ENCODE measurements at places on chromosomes 5 and 9.

GRCh38 chr5:16550316-16550952 is 66.4 kb downstream of the RETREG1 start:
- no peak for DNase-seq

DNA sequence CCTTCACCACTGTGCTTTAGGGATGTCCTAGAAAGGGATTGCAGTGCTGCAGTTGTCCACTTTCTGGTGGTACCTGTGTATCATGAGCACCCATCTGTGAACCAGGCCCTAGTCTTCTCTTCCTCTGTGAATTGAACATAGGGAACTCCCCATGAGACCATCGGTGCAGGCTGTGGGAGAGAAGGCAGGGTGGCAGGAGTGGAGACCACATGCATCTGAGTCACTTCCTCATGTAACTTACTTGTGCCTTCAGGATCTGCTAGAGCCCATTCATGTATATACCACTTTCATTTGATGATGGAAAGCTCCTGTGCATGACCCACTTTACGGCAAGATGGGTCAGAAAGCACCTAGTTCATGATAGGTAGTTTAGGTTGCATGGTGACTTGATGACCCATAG is 478.1 kb upstream of the CDH9 start:
- DNase-seq: no peak

DNA sequence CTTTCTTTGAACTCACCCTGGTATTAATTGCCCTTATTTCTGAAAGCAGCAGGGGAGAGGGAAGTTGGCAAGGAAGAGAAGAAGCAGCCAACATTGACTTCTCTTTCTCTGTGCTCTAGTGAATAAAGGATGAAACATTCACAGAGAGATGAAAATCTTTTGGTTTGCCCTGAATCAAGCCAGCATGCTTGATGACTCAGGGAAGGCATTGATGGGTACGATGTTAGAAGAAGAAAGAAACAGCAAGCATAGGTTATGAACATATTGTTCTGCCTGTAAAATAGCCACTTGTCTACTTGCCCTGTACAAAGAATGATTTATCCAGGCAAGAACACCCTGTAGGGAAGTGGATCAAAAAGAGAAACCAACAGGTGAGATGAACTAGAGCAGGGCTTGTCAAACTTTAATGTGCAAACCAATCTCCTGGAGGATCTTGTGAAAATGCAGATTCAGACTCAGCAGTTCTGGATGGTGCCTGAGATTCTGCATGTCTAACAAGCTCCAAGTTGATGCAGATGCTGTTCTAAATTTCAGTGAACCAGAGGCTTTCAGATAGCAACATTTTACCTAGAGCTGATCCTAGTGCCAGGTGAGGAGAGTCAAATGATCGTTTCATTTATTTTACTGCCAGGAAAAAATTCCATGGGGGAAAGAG is 586.6 kb upstream of the TLE4 start:
- DNase-seq: no peak

DNA sequence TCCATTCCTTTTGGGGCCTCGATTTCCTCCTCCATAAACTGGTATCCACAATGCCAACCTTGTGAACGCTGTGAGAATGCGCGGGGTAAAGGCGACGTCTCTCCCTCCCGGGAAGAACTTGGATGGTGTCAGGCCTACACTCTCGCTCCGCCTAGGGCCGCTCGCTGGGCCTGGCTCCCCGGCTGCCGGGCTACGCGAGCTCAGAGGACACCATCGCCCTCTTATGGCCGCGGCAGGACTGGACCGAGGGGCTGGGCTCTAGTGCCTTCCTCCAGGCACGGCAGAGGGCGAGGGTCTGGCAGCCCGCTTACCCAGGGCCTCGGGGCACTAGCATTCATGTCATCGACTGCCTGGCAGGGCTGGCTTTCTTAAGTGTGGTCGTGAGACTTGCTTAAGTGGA is 1.3 kb upstream of the EXOSC2 start:
- no peak for DNase-seq

- no peak for DNase-seq
These were observed 8.6 kb upstream of the MUSK start for GRCh38 chr9:110659891-110660541.

DNA sequence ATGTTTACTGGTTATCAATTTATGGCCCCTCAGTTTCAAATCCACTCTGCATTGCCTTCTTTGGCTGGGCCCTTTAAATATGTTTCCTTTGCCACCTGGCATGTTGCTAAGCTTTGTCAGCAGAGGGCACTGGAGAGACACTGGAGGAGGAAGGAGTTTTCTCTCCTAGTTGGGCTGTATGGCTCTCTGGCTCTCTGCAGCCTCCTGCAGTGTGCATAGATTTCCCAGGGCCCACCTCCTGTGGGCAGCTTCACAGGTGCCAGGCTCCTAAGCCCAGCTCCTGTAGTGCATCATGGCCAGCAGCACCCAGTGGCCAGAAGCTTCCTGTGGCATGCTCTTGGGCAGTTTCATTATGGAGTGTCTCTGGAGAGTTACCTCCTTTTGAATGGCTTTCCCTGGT is 23.3 kb downstream of the CAVIN4 start:
- no peak for DNase-seq
